Activated CD4-positive, alpha-beta T cell treated with anti-CD3 and anti-CD28 coated beads, Interleukin-2, amount 50 U/mL, for 16 hours (primary cell): ENCODE measurements at places on chromosomes 3 and 15.

- no peak for DNase-seq
These were observed 195.8 kb upstream of the GPR149 start for GRCh38 chr3:154625756-154626155.

- DNase-seq, result no peak
These were observed 27.6 kb upstream of the RAB7A start for GRCh38 chr3:128698211-128699047.

GRCh38 chr3:107085261-107085660 lies 292.0 kb upstream of the CCDC54 start:
- no peak for DNase-seq

GRCh38 chr15:70526974-70527325 lies 236.4 kb downstream of the UACA start:
- no peak for DNase-seq

GRCh38 chr3:36540888-36541518 lies 160.7 kb downstream of the STAC start:
- DNase-seq, result peak; percentile 1

GRCh38 chr15:95141486-95141885 lies 910.1 kb downstream of the MCTP2 start:
- DNase-seq, result no peak

DNA sequence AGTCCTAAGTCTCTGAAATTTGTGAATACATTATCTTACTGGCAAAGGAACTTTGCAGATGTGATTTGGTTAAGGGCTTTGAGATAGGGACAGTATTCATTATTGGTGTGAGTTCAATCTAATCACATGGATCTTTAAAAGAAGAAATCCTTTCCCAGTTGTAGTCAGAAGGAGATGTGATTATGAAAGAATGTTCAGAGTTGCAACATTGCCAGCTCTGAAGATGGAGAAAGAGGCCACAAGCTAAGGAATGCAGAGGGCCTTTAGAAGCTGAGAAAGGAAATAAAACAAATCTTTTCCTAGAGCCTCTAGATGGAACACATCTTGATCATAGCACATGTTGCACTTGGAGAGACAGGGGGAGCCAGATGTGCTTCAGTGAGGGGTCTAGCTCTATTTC lies 27.7 kb upstream of the SIAH2 start:
- no peak for DNase-seq

DNA sequence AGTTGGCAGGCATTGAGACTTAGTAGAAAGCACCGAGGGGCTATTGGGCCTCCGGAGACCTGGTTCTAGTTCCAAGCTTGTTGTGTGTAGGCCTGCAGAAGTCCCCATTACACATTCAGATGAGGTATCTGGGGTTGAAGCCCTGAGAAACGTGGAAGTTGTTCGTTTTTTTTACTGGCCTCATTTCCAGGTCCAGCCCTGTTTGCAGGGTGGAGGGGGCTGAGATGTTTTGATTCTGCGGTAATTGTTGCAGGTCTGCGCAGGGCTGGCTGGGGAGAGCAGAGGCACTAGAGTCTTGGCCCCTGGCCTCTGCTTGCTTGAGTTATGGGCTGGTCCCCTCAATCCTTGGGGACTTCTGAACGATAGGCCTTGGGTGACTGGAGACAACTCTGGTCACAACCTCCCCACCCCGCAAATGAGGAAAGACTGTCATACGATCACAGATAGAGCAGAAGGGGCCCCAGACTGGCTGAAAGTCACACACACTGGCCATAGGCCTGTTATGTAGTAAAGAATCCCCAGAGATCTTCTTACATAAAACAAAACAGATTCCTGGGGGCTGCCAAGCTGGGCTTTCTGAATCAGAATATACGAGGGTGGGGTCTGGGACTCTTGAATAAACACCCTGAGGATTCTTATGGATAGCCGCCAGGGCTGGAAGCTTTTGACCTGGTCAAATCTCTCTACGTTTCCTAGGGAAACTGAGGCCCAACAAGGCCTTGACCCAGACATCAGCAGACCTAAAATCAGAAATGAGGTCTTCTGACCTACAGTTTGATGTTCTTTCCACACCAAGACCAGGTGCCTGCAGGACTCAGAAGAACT lies 15.6 kb downstream of the KBTBD13 start:
- no peak for DNase-seq

DNA sequence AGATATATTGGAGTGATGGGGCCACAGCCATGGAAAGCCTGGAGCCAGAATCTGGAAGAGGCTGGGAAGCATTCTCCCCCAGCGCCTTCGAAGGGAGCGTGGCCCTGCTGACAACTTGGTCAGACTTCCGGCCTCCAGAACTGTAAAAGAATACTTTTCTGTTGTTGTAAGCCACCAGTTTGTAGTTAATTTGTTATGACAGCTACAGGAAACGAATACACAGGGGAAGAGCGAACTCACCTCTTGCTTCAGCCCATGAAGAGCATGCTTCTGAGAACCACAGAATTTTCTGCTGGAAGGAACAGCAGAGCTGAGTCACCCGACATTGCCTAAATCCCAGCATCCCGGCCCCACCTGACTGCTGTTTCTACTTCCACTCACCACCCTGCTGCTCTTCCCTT lies 501.7 kb downstream of the SHQ1 start:
- DNase-seq, result peak; percentile 42

- DNase-seq, result no peak
These were observed 986.5 kb downstream of the TUSC7 start for GRCh38 chr3:117695871-117696645.

- no peak for DNase-seq
These were observed 70.7 kb upstream of the ACAD9 start for GRCh38 chr3:128808672-128809071.

DNA sequence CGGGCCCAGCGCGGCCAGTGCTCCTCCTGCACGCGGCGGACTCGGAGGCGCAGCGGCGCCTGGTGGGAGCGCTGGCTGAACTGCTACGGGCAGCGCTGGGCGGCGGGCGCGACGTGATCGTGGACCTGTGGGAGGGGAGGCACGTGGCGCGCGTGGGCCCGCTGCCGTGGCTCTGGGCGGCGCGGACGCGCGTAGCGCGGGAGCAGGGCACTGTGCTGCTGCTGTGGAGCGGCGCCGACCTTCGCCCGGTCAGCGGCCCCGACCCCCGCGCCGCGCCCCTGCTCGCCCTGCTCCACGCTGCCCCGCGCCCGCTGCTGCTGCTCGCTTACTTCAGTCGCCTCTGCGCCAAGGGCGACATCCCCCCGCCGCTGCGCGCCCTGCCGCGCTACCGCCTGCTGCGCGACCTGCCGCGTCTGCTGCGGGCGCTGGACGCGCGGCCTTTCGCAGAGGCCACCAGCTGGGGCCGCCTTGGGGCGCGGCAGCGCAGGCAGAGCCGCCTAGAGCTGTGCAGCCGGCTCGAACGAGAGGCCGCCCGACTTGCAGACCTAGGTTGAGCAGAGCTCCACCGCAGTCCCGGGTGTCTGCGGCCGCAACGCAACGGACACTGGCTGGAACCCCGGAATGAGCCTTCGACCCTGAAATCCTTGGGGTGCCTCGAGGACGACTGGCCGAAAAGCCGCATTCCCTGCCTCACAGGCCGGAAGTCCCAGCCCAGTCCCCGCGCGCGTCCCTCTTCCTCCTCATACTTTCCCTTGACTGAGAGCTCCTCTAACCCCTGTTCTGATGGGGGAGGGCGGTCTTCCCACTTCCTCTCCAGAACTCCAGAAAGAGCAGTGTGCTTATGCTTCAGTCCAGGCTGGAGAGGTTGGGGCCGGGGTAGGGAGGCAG lies 1.4 kb upstream of the IL17RC start:
- no peak for DNase-seq

DNA sequence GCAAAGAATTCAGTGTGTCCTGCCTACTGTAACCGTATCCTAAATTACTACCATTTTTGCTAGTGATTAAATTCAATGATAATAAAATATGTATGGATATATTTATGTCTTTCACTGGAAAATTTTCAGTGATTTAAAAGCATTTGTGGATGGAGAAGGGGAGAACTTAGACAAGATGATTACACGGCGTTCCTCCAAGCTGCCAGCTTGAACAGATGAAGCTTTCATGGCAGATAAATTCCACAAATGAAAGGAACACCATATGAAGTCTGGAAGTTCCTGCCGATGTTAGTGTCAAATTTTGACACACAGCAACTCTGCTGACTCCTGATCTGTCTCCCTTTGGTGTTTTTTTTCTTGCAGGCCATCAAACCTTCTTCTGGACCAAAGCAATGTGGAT lies 364.7 kb downstream of the EPHA3 start:
- no peak for DNase-seq

DNA sequence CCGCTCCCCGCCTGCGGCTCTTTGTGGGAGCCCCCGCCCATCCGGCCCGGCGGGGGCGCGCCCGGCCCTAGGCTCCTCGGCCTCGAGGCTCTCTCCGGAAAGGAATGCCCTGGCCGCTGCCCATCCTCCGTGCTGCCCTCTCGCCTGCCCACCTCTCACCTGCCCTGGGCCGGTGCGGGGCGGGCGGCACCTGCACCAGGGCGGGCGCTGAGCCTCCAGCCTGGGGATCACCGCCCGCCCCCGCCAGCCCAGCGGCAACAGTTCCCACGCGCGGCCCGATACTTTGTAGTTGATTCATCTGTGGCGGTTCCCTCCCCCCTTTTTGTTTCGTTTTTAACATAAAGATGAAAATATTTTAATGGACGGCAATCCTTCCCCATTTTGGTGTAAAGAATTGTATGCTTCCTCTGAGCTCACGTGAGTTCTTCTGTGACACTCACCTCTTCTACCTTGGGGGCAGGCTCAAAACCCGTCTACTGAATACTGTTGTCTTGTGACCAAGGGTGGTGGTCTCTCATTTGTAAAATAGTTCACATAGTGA lies 1.9 kb downstream of the KLF13 start:
- DNase-seq, result peak; percentile 71

GRCh38 chr3:165336786-165337185 lies 140.6 kb upstream of the SLITRK3 start:
- DNase-seq, result no peak

DNA sequence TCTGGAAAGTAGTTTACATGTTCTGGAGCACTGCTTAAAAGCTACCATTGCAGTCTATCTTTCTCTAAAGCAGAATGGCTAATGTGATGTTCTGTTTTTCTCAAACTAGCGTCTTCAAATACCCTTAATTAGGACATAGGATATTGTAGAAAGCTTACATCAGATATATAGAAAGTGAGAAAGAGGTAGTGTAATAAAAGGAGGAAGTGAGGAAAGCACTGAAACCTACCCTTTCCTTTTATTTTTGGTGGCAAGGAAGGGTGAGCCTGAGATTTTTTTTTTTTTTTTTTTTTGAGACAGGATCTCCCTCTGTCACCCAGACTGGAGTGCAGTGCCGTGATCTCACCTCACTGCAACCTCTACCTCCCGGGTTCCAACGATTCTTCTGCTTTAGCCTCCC lies 9.4 kb downstream of the SENP2 start:
- DNase-seq, result no peak

- DNase-seq, result no peak
These were observed 156.1 kb downstream of the VPS8 start for GRCh38 chr3:184968115-184968514.

- DNase-seq, result peak; percentile 37
These were observed 94.4 kb downstream of the DNASE1L3 start for GRCh38 chr3:58116161-58116955.

- no peak for DNase-seq
These were observed 23.9 kb downstream of the ATP1B3 start for GRCh38 chr3:141900343-141900742.

- no peak for DNase-seq
These were observed 64.3 kb downstream of the NSUN3 start for GRCh38 chr3:94127115-94127514.
